ENCODE measurements at places on chromosomes 12 and 14. TPM values are rescaled to one million over a fixed set of nuclear protein-coding genes. Genes with fewer than 3 reads are reported as not detected.

Gene TEX52
- total RNA-seq, result not detected

Gene PPP1R1A
- total RNA-seq, result 0.23 TPM

Gene LBHD2
- not detected for total RNA-seq

Gene DTX1
- 0.44 TPM for total RNA-seq

Gene PYGL
- total RNA-seq, result 23.0 TPM

Gene INSM2
- not detected for total RNA-seq

Gene MDM1
- total RNA-seq, result 17.8 TPM

Measured in Panc1 (cell line).